ENCODE measurements at places on chromosomes 7 and 10.

- DNase-seq = no peak
Measured at GRCh38 chr10:25451401-25451800, 276.6 kb downstream of the GPR158 start.

GRCh38 chr10:47396311-47396717 lies 12.2 kb upstream of the ZNF488 start:
- DNase-seq = no peak

DNA sequence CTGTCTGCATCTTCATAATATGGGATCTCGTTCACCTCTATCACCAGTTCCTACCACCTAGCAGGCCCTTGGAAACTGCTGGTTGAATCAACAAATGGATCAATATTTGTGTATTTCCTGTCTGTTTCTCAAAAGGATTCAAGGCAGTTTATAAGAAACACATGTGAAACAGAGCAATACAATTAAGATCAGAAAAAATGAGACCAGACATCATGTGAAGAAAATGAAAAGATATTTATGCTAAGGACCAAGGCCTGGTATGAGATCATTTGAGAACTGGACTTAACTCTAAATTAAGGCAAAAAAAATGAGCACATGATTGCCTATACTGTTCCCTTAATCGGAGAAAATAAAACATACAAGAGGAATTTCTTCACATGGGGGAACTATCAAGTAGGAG lies 589.0 kb downstream of the SUGCT start:
- no peak for DNase-seq

DNA sequence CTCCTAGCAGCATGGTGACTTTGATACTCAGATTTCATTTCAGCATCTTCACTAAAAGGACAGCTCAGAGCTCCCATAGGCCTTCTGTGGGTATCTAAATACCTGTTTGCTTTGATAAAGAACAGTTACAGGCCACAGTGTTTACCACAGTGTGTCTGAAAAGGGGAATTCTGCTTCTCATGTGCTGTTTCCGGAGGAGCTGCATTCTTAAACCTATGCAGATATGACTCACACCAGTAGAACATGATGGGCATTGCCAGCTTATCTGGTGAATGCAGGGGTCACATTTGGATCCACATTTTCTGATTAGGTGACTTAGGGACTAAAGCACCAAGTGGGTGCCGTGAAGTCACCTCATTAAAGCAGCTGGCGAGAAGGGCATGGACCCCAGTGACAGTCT lies 52.6 kb downstream of the TRRAP start:
- no peak for DNase-seq

- no peak for DNase-seq
Measured at GRCh38 chr7:1586827-1587705, 17.2 kb upstream of the PSMG3 start.

DNA sequence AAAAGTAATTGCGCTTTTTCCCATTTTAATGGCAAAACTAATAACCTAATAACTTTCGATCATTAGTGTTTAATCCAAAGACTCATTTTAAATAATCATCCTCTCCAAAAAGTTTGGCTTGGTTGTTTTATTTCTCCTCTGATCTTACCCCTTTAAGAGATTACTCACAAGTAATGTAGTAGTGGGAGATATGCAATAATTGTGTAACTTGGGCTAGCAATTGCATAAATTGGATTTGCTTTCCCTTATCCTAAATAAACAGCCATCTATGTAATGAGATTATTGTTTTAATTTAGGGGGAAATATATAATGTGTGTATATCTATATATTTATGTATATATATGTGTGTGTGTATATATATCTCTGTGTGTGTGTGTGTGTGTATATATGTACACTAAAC lies 82.5 kb downstream of the RNLS start:
- no peak for DNase-seq

Data from activated CD8-positive, alpha-beta memory T cell treated with anti-CD3 and anti-CD28 coated beads for 1 hour (primary cell).